ENCODE measurements at places on chromosomes 3 and 15.

DNA sequence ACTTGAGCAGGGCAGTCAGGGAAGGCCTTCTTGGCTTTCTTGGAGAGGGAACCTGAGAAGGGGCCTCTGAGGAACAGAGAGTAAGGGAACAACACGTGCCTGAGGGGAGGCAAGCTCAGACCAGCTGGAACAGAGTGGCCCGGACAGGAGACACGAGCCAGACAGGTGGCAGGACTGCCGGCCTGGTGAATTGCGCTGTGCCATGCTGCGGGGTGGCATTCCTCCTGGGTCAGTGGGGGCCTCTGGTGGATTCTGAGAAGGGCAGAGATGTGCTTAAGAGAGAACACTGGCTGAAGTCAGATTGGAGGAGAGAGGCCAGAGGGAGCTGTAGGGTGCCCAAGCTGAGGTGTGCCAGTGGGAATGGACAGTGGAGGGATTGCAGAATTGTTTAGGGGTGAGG, 4.9 kb downstream of the CHAC1 start:
- DNase-seq, result no peak

DNA sequence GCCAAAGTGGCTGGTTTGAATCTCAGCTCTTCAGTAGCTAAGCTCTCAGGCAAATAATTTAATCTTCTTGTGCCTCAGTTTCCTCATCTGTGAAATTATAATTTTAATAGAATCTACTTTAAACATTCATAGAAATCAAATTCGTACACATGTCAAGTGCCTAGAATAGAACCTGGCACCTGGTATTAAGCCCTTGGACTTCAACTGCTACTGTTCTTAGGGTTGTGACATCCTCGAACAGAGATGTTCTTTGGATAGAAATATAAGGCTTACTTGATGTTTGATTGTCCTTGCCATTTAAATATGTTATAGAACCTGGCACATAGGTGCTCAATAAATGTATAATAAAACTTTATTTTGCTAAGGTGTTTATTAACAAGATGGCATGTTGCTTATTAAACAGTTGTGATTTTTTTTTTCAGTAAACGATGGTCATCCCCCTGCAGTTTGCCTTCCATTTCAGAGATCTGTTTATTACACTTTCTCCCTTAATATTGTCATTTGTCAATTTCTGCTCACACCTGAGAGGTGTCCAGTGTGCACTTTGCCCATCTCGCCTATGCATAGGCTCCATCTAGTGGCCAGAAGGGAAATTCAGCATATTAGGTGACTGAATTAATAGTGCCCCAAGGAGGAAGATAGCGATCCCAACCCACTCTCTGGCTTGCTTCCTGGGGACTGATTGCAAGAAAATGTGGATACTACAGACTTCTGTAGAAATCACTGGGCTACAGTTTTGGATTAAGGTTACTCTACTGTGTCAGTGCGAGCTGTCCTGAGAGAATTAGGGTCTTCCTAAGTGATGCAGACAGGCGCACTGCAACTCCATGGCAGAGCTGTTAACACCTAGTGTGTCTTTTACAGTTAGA, 10.7 kb downstream of the IGF1R start:
- DNase-seq, result no peak

DNA sequence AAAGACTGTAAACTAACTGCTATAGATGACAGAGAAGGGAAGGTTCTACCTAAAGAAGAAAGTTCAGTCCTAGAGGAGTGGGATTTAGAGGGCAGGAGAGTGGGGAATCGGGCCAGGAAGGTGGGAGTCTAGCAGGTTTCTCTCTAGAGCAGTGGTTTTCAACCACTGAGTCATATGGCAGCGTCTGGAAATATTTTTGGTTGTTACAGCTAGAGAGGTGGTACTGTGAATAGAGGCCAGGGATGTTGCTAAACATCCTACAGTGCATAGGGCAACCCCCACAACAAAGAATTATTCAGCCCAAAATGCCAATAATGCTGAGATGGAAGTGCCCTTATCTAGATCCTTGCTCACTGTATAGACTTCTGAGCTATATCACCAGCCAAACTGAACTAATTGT, 28.7 kb downstream of the ATP1B3 start:
- no peak for DNase-seq

DNA sequence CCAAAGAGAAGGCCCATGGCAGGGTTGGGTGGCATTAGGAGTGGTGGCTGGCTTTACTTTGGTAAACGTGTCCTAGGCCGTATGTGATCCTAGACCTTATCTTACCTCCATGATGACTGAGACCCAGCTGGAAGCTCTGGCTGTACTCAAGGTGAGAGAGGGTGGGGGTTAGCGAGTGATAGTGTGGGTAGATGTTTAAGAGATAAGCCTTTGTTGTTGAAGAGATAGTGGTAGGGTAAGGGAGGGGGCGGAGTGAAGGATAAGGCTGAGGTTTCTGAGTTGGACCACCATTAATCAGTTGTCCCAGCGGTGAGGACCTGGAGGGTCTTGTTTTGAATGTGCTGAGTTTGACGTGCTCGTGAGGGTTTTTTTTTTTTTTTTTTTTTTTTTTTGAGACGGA, 61.5 kb upstream of the ULK4 start:
- DNase-seq, result no peak

- no peak for DNase-seq
Measured at GRCh38 chr3:155745795-155746550, 1.1 kb upstream of the PLCH1 start.

DNA sequence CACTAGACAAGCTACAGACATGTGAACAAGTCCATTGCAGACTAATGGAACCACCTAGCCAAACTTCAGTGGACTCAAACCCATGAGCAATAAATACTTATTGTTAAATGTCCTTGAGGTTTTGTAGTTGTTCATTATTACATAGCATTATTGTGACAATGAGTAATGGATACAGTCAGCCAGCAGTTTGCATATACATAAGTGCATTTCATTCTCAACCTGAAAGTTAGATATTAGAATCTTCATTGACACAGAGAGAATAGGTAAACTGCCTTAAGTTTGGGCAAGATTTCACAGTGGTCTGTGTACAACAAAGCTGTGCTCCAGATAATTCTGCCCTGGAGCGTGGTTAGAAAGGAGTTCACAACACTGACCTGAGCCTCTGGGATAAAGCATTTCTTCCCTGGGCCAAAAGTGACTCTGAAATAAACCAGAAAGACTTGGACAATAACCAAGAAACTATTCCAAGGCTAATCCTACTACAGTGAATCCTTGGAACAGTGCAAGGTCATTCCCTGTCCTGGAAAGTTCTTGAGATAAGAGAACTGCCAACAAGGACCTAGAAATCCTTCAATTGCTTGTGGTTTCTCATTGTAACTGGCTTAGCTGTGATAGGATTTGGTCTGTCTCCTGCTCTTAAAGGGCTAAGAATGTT, 225.5 kb upstream of the STT3B start:
- no peak for DNase-seq
